ENCODE measurements at places on chromosomes 2 and 18.
A peak's percentile ranks its signal among the peaks of the same experiment; 100 is the strongest.

GRCh38 chr2:156399224-156399949 is 36.8 kb upstream of the GPD2 start:
- DNase-seq: no peak

DNA sequence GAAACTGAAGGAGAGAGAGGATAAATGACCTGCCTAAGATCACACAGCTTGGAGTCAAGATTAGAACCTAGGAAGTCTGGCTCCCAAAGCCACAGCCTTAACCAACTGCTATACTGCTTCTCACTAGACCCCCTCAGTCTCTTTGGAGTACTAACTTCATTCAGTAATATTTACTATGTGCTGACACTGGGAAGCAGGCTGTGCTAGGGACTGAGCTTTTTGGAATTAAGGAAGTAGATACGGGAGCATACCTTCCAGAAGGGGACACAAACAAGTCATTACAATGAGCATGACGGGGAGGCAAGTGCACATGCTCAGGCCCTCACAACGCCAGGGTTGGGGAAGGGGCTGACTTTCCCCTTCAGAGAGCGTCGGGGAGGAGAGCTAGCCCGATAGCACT is 97.7 kb downstream of the INO80D start:
- DNase-seq: no peak

DNA sequence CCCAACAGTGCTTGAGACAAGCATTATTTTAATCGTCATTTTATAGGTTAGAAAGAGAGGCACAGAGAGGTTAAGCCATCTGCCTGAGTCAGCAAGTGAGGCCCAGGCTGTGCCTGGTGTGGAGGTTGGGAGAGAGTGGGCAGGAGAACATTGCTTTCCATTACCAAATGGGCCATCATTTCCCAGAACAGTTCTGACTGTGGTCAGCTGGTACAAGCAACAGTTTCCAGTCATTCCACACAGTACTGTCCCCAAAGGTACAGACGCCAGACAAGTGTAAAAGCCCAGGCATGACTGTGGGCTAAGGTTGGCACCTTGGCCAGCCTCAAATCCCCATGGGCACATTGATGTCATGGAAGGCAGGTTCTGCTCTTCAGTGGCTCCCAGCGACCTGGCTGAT is 98.2 kb upstream of the LCLAT1 start:
- DNase-seq: no peak

DNA sequence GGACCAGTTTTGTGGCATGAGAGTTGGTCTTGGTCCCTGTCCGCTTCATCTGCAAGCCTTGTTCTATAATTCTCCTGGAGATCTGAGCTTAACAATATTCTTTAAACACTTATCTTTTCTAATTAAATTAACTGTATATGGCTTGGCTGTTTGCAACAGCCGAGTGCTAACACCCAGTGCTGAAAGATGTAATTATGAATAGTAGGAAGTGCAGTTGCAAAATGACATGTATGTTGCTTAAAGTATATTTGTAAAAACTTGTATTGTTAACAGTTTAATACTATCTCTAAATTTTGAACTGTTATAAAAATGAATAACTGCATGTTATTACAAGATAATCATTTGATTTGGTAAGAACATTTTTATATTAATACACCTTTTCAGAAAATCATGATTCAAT is 45.1 kb downstream of the CCDC102B start:
- DNase-seq: no peak

GRCh38 chr2:9539531-9539930 is 16.1 kb downstream of the ADAM17 start:
- DNase-seq: no peak

- no peak for DNase-seq
Observed at GRCh38 chr2:69669666-69670065, 26.1 kb upstream of the AAK1 start.

DNA sequence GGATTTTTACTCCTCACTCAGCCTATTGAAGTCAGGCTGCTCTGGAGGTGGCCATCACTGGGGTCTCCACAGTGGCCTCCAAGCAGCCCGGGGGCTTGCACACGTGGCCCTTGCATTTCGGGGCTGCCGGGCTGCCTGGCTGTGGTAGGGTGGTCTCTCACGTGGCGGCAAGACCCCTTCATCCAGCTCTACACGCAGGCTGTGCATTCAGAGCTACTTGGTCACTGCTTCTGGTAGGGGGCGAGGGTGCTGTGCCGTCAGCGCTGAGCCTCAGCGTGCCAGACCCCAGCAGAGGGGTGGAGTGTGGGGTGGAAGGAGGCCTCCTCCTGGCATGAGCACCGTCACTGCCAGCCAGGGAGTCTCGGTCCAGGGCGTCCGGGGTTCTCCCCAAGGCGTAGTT is 80.6 kb downstream of the SH3BP4 start:
- no peak for DNase-seq

GRCh38 chr2:181991171-181991885 is 5.7 kb downstream of the PPP1R1C start:
- DNase-seq: no peak

DNA sequence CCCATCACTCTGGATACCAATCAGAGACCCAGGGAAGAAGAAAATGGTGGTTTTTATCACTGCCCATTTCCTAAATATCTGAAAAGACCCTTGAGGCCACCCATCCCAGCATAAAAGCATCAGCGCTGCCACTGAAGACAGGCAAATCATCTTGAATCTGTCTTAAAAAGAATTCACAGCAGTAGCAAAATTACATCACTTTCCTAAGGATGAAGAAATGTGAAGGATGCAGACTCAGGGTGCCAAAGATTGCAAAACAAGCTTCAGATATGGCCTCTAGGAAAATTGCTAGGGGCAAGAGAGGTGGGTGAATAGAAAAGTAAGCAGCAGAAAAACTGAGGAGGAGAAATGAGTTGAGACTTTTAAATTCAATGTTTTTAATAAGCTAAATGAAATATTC is 70.0 kb downstream of the SLC25A12 start:
- DNase-seq: peak; percentile 29

DNA sequence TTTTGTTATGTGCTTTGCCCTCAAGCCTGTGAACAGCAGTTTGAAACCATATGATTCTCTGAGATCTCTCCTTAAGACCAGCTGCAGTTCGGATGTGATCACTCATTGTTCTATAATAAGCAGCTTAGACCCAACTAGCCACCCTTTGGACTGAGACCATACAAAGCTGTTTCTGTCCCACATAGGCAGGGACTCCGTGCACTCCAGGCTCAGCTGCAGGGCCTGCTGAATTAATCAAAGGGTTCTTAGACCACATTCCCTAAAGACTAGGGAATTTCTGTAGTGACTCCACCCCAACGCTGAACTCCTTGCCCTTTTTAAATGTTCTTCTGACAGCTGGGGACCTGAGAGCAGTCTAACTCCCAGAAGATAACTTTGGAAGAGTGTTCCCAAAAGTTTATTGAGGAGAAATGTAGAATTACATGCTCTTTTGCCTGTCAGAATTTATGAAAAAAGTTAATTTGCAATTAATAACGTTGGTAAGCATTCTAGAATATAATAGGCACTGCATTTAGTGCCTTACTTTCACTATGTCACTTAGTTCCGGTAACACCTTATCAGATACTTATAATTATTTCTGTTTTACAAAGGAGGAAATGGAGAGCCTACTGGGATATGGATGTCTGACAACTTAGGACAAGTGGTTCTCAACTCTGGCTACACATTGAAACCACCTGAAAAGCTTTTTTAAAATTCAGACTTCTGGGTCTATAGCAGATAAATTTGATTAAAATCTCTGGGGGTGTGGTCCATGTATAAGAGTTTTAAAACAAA is 42.3 kb downstream of the GULP1 start:
- DNase-seq: no peak

DNA sequence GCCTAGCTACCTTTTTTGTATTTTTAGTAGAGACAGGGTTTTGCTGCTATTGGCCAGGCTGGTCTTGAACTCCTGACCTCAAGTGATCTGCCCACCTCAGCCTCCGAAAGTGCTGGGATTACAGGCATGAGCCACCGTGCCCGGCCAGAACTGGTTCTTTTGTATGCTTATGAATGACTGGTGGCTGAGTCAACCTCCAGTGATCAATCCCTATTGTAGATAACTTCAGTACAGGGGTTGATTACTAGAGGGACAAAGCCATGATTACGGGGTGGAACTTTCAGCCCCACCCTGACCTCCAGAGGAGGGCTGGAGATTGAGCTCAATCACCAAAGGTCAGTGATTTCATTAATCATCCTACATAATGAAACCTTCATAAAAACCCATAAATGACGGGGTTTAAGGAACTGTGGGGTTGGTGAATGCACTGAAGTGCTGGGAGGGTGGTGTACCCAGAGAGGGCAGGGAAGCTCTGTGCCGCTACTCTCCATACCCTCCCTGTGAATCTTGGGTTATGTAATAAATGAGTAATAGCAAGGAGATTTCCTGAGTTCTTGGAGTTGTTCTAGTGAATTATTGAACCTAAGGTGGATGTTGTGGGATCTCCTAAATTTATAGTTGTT is 281.8 kb upstream of the CXCR4 start:
- DNase-seq: no peak

DNA sequence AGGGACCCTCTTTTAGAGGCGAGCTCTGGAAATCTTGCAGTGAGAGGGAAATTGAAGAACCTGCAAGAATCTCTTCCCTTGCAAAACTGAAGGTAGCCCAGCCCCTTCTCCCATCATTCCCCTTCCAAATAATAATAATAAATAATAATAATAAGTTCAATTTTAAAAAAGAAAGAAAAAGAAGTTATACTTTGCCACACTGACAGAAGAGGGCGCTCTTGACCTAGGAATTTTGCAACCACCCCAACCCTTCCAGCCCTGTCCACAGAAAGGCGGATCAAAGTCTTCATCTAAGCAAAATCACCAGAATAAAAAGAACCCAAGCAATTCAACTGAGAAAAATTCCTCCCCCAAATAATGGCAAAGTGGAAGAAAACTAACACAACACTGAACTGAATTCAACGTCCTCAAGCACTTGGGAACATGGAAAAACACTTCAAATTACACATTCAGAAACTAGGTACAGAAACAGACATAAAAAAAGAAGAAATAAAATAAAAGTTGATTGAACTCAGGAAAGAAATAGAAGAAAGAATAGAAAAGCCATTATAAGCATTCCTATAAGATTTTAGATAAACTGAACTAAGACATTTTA is 98.9 kb upstream of the GLS start:
- peak; percentile 28 for DNase-seq

GRCh38 chr2:101563849-101564248 is 88.9 kb upstream of the RFX8 start:
- no peak for DNase-seq

- peak; percentile 19 for DNase-seq
Observed at GRCh38 chr2:186687807-186688211, 6.1 kb upstream of the FAM171B start.

GRCh38 chr2:32688541-32688940 is 60.7 kb downstream of the TTC27 start:
- DNase-seq: peak; percentile 21

DNA sequence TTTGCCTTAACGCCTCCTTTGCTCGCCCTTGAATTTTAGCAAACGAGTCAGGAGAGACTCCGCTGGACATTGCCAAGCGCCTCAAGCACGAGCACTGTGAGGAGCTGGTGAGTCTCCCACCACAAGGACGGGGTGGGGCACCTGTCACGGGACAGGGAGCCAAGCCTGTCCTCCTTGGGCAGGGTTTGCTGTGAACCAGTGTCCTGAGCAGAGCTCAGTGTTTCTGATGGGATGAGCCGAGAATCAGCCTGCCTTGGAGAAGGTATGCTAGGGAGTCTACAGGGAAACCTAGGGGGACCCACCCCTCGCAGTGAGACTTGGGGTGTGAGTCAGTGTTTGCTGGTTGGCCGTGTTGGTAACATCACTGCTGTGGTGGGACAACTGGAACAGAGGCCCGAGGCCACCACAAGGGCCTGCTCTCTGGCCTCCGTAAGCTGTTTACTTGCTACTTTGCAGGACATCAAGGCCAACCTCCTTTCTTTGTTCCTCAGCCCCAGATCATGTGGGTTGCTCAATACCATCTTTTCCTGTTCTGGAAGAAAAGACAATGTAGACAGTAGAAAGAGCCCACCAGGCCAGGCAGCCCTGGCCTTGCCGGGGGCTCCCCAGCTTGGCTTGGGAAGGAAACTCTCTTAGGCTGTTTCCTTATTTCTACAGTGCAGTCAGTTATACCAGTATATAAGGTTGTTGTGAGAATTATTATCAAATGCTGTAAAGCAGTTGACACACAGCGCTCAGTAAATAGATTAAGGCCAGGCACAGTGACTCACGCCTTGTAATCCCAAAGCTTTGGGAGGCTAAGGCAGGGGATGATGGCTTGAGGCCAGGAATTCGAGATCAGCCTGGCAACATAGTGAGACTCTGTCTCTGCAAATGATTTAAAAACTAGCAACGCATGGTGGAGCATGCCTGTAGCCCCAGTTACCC is 42.4 kb downstream of the ITGB1BP1 start:
- DNase-seq: peak; percentile 88

GRCh38 chr2:224436634-224437033 is 34.7 kb upstream of the FAM124B start:
- DNase-seq: no peak

- DNase-seq: peak; percentile 86
Observed at GRCh38 chr2:9897331-9897737, 54.1 kb downstream of the TAF1B start.

GRCh38 chr2:3294493-3294892 is 83.1 kb downstream of the EIPR1 start:
- no peak for DNase-seq

GRCh38 chr2:3467654-3468053 is 51.7 kb downstream of the ADI1 start:
- DNase-seq: no peak

- DNase-seq: no peak
Observed at GRCh38 chr2:8822218-8822617, 15.2 kb downstream of the KIDINS220 start.

DNA sequence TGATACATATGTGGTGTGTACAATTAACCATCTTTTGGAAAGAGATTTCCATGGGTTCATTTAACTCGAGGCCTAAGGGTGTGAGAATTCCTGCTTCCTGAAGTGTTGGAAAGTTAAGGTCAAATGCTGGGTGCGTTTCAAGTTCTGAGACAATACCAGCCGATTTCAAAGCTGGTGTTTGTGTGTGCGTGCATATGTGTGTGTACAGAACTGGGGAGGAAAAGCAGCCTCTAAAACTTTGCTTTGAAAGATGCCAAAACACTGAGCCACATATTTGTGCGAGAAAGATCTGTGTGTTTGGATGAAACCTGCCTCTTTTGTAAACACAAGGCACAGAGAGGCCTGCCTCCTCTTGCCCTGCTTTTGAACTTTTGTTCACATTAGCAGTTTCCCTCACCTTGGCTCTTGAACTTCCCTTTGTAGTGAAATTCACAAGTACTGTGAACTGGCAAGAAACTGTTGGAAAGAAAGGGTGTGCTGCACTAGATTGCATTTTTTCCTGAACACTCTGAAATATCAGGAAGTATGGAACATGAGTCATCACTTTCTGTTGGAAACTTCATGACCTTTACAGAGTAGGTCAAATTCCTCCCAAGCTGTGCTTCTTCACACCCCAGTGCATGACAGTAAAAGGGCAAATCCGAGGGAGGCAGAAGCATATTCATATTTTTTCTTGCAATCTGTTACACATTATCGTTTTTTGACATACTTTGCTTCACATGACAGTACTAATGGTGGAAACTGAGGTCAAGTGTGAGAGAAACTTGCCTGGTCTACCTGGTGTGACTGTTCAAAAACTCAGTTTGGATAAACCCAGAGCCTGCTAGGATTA is 20.0 kb upstream of the CAVIN2 start:
- peak; percentile 87 for DNase-seq
